ENCODE measurements at places on chromosomes 4 and X.

- no peak for DNase-seq
These were observed 119.8 kb downstream of the PPARGC1A start for GRCh38 chr4:23770011-23770410.

DNA sequence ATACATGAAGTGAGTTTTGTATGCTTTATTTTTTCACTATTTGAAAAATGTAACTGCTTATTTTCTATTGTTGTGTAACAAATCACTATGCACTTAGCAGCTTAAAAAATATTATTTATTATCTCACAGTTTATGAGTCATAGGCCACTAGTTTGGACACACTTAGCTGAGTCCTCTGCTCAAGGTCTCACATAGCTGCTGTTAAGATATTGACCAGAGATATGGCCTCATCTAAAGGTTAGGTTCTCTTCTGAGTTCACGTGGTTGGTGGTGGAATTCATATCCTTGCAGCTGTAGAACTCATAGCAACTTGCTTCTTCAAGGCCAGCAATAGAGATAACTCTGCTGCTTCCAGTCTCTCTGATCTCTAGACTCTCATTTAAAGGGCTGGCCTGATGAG is 534.4 kb downstream of the SPRY1 start:
- DNase-seq: no peak

DNA sequence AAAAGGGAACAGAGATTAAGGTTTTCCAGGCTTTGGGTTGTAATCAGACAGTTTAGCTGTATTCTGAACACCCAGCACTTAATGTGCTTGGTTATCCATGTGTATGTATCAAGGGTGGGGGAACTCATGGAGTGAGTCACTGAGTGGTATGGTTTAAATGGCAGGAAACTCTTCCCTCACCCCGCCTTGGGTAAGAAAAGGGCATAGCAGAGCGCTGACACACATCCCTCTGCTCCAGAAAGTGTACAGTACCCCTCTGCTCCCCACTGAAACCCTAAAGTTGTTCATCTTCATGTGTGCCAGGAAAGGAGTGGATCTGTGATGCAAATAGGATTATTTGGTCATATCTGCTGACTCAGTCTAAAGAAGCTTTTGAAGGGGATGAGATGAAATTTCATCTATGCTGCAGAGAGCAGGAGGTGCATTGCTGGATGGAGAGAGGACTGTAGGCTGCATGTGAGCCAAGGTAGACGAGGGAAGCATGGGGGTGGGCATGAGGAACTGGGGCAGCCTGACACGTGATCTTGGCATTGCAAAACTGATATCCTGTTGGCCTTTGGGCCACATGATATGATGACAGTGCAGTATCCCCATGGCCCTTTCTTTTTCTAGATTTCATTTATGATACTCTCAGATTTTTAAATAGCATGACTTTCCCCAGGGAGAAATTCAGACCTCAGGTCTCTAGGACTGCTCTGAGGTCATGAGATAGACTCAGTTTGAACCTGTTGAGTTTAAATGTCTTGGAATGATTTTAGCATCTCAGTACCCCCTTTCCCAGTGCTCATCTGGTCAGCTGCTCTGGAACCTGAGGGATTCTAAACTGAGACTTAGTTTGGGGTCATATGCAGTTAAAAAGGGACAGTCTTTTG is 84.8 kb downstream of the TMEM164 start:
- DNase-seq: no peak

DNA sequence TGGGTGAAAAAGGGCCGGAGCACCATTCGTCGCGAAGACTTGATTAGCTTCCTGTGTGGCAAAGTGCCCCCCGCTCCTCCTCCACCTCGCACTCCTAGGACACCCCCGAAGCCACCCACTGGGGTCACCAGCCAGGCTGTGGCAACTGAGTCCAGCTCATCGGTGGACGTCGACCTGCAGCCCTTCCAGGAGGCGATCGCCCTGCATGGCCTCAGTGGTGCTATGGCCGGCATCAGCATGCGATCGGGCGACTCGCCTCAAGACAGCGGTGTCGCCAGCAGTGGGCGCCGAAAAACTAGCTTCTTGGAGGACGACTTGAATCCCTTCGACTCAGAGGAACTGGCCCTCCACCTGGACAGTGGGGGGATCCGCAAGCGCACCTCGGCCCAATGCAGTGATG is 126.8 kb upstream of the CXorf66 start:
- no peak for DNase-seq

GRCh38 chr4:100742045-100742444 is 224.2 kb upstream of the EMCN start:
- DNase-seq: no peak

DNA sequence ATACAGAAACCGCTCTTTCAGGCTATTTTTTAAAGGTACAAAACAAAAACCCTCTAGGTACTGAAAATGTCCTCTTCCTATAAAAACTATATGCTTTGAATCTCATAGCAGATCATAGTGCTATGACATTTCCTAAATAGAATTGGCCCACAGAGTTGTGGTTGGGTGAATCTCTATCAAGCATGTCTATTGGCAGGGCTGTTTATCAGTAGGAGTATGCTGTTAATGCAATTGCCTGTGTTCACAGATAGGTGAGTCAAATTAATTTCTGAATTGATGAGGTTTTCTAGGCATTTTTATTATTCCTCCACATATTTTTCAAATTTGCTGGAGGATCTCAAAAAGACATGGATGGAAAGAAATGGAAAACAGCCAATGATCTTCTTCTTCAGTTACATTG is 73.9 kb downstream of the QRFPR start:
- no peak for DNase-seq

- no peak for DNase-seq
These were observed 59.6 kb upstream of the HPGD start for GRCh38 chr4:174581901-174582300.

DNA sequence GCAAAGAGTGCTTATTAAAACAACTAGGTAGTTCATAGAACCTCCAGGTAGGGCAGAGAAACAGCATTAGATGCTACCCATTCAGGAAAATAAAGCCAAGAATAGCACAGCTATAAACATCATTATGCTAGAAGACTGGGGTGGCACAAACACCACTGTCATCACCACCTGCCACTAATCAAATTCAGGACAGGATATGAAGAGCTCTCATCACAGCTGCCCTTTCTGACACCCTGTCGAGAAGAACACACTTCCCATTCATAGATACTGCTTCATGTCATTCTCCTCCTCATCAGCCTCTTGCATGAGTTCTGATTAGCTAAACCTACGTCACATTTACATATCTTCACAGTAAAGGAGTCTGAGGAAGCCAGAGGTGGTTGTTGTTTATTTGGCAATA is 692.3 kb upstream of the HS3ST1 start:
- no peak for DNase-seq

GRCh38 chrX:151714362-151714761 is 1.5 kb upstream of the FATE1 start:
- no peak for DNase-seq

- DNase-seq: no peak
These were observed 320.8 kb downstream of the ADAM29 start for GRCh38 chr4:175238827-175239517.

DNA sequence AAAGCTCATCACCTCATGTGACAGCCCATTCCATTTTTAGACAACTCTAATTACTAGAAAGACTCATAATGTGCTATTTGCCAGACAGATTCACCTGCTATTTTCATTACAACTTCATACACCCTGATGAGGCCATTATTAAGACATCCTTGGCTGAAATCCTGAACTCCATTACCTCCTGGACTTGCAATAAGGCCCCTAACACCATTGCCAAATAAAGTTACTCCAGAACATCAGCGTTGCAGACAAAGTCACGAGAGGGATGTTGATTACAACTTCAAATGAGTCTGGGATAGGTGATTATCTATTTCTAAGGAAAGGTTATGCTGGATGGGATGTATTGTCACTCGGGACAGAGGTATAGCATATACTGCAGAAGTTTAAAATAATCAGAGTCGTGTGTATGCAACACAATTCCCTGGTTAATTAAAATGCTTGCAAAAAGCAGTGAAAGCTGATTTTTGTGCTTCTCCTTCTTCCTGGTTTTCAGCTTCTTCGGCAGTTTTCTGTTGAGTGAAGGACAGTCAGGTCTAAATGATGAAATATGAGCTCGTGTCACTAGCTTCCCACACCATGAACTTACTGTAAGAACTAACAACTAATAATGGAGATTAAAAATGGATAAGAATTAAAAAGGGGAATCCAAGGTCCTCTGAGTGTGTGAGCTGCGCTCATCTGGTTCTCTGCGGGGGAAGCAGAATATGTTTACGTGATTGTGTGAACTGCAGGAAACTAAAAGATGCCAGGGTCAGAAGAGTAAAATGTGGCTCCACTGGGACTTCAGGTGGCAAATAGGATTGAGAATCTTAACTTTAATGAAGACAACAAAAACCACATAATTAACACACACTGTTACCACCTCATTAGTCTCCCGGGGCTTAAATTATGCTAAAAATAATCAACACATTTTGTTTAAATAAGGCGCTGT is 17.6 kb upstream of the SOD3 start:
- no peak for DNase-seq

DNA sequence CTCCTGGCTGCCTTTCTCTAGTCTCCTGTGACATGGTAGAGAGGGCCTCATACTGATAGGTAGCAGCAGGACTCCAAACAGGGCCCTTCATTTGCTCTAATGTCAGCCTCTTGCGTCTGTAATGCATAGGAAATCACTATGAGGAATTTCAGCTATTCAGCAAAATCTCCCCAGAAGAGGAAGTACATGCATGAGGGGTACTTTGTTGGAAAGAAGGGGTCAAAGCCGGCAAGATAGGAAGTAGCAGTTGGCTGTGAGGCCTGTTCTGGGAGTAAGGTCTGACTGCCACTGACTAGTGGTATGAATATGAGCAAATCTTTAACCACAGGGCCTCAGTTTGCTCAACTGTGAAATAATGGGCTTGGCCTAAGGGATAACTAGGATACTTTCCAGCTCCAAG is 283.2 kb downstream of the ARHGAP10 start:
- no peak for DNase-seq

- no peak for DNase-seq
These were observed 2.5 kb downstream of the ZNF518B start for GRCh38 chr4:10454726-10455125.

DNA sequence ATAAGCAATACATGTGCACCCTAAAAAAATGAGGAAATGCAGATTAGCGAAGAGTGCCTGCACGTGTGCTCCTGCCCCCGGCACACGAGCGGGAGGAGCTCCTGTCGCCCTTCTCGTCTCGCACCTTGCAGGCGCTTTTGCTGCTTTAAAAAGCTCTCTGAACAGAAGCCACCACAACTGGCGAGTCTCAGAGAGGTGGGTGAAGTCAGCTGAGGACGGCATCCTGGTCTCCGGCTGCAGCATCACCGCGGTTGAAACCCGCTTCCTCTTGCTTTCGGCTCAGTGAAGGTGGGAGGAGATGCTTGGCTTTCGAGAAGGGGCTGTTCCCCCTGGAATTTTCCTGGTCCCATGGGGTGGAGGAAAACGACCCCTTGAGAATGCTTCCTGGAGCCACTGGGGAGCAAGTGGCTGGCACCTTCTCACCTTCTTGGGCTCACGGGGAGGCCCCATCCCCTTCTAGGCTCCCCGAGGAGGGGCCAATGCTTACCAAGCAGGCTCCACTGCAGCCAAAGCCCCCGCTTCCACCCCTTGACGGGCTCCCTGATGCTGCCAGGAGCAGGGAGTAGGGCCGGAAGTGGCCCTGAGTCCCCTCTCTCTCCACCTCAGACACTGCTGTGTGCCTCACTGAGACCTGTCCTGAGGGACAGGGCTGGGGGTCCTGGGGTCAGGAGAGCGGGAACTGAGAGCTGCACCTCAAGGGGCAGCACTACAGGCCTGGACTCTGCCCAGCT is 29.2 kb upstream of the MXD4 start:
- peak; percentile 62 for DNase-seq
